ENCODE measurements at places on chromosomes 4 and X.

DNA sequence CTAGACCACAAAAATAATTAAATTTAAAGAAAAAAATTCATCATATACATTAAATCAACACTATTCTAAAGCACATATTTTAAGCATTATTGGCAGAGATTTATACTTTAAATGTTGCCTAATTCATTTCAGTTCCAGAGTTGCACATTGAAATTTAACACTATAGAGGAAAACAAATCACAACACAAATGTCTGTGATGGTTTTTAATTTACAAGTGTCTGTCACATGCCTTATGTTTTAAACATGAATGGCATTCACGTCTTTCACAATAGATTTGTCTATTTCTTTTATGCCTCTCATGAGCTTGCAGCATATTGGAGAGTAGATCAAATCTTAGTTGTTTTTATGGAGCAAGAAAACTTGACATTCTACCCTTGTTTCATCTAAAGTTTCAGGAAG lies 811.3 kb downstream of the NLGN4X start:
- no peak for DNase-seq

DNA sequence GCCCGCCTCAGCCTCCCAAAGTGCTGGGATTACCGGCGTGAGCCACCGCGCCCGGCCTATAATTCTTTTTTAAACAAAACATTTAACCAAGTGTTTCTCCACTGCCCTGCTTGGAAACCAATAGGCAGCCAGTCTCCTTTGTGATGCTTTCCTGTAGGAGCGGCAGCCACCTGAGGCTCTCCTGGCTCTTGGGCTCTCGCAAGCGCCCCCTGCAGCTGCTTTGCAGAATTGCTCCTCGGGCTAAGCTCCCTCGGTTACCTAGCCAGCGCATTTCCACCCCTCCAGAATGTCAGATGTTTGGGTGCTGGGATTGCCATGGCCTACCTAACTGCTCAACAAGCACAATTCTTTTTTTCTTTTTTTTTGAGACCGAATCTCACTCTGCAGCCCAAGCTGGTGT lies 7.7 kb downstream of the S100P start:
- no peak for DNase-seq

- DNase-seq, result no peak
Measured at GRCh38 chr4:4574052-4574451, 32.2 kb upstream of the STX18 start.

DNA sequence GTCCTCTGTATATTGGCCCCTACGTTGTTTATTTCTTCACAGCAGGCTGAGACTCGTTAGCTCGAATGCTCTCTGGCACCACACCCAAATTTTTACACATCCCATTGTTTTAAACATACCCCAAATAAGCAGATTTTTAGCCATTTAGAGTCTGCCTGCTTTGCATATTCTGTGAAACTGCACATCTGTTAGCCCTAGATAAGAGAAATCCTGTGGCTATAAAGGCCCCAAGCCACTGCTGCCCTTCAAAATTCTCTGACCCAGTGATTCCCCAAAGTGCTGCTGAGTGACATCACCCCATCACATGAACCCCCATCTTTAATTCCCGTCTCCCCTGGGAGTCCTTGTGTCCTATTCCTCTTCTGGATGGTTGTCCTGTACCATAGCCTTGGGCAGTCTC lies 20.8 kb downstream of the TEX13C start:
- no peak for DNase-seq

- DNase-seq, result no peak
Measured at GRCh38 chr4:153138736-153139135, 65.5 kb upstream of the TRIM2 start.

DNA sequence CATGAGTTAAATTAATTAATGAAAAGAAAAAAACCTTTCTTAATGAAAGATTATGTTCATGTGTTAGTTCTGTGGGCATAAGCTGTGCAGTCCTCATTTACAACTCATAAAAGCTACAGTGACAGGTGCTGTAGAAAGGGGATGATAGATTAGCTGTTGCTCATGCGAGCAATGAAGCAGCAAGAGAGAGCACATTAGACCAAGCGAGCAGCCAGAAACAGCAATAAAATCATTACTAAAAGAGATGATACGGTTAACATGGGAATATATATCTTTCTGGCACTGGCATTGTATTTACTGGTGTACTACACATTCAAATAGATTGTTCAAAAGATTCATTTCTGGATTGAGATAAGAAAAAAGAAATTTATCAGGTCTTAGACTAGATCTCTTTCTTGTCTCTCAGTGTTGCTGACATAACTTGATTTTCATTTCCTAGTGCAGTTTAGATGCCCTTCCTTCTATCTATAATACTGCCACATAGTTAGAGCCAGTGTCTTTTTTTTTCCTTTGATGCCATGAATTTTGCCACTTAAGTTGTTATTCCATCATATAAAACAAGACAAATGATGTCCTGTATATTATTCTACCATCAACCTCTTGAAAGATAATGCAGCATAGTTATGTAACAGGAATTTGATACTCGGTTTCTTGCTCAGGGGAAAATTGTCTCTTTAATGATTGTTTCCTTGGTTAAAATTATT lies 164.6 kb downstream of the BANK1 start:
- no peak for DNase-seq

DNA sequence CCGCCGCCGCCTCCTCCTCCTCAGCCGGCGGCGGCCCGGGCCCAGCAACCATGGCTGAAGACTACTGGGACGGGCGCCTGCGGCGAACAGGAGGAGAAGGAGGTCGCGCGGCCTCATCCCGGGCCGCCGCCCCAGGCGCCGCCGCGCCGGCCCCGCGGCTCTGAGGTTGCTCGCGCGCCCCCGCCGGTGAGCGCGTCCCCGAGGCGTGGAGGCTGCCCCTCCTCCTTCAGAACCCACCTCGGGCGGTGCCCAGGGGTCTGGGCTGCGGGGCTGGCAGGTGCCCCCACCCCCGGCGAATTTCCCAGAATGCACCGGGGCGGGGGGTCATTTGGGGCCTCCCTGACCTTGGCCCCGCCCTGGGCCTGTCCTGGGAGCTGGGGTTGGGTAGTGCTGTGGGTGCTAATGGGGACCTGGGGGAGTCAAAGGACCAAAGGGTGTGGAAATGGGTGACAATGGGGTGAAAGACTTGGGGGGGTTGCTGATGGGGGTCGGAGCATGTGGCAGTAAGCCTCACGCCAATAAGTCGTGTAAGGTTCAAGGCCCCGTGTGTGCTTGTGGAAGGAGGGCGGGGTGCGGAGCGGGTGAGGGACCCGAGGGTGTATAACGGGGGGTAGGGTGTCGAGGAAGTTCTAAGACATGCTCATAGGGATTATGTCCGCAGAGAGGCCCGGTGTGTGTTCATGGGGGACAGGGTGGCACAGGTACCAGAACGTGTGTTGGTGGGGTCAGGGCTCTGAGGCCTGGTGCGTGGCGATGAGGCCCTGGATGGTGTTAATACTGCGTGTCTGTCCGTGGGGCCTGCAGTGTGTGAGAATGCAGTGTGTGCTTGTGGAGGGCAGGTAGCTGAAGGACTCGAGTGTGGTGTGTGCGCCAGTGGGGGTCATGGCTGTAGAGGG lies 687 bp downstream of the CDK16 start:
- DNase-seq, result peak; percentile 54

GRCh38 chrX:30568136-30568535 lies 9.4 kb downstream of the TASL start:
- DNase-seq, result no peak

- no peak for DNase-seq
Measured at GRCh38 chr4:1778642-1779392, 14.3 kb upstream of the FGFR3 start.

DNA sequence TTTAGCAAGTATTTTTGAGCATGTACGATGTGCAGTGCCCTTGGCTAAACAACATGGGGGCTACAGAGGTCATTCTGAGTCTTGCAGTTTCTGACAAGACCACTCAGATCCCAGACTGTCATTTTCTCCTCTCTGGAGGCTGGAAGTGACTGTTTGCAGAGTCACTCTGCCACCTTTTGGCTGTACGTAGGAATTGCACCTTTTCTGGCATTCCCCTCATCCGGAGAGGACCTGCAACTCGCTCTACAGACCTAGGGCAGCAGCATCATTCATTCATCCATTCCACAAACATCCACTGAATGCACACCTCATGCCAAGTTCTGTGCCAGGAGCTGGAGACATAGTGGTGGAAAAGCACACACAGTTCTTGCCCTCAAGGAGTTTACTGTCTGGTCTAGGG lies 160.4 kb upstream of the GPR101 start:
- peak; percentile 25 for DNase-seq

DNA sequence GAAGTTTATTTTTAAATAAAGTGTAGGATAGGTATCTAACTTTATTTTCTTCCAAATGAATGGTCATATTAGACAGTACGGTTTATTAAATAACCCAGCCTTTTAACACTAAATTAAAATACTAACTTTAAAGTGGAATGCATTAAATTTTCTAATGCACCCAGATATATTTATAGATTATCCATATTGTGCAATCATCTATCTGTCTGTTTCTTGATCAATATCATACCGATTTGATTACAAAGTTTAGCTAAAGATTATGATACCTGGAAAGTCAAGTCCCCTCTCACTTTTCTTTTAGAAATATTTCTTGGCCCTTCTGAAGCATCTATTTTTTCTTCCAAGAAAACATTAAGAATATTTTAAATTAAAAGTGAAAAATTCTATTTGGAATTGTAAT lies 124.3 kb upstream of the PDE5A start:
- no peak for DNase-seq

GRCh38 chr4:135382280-135382959 lies 1180.8 kb upstream of the PABPC4L start:
- DNase-seq, result no peak

DNA sequence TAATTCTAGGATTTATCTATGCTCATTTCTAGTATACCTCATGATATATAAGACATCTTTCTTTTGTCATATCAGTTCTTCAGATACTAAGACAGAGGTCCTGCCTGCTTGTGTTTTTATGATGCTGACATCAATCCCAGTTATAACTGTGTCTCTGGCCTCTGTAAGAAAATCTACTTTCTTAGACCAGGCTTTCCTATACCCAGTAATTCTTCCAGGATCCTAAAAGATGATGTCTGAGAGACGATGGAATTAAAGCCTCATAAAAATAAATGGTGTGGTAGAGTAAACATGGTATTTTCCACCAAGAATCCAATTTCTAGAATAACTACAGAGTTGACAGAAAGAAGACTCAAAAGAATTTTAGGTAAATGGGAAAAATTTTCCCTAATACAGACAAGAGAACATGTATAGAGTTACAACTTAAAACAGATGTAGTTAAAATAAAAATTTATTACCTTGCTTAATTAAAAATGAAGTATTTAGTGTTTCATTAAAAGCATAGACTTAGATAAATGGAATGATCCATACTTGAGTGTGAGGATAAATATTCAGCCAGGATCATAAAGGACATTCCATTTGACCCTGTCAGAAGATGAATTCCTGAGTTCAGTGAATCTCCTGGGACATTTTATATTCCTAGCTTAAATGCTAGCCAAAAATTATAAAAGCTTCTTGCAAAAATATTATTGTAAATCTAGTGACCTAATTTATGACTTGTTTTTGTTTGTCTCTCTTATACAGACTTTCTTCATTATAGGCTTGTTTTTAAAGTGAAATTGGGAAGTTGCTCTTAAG lies 137.4 kb downstream of the PDLIM5 start:
- DNase-seq, result no peak

- no peak for DNase-seq
Measured at GRCh38 chr4:142882159-142882558, 36.1 kb upstream of the INPP4B start.

GRCh38 chr4:144494280-144494679 lies 151.7 kb upstream of the HHIP start:
- no peak for DNase-seq

DNA sequence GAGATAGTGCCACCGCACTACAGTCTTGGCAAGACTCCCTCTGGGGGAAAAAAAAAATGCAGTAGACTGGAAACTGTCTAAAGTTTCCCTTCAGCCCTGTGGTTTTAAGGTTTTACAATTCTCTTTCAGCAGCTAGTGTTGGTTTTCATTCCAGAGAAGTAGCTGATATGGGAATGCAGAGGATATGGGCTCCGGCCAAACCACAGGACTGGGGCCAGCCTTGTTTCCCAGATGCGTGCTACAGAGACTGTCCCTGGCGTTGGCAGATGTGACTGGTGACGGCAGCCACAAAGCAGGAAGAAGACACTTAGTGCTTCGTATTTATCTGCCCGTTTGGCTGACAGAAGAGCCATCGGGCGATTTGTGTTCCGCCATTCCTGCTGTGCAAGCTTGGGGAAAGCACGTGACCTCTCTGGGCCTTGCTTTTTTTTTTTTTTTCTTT lies 43.2 kb downstream of the ZBTB49 start:
- peak; percentile 56 for DNase-seq

DNA sequence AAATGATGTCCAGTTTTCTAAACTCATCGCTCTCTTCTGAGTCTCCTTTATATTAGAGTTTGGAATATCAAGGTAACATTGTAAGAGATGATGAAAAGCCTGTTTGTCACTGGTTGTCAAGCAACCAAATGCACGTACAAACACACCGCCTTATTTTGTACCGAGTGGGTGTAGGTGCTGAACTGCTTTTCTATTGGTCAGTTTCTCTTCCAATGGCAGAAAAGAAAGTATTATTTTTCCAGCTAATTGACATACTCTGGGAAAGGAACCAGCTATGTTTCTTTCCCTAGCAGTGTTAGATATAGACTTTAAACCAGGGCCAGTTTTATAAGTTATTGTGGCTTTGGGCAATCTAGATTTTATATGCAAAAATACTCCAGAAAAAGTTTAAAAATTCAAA lies 6.6 kb upstream of the PPM1K start:
- no peak for DNase-seq

GRCh38 chr4:153209410-153209809 lies 5.2 kb downstream of the TRIM2 start:
- no peak for DNase-seq

GRCh38 chr4:107213880-107214279 lies 177.8 kb upstream of the DKK2 start:
- no peak for DNase-seq

GRCh38 chr4:10691651-10692050 lies 7.1 kb upstream of the CLNK start:
- no peak for DNase-seq

DNA sequence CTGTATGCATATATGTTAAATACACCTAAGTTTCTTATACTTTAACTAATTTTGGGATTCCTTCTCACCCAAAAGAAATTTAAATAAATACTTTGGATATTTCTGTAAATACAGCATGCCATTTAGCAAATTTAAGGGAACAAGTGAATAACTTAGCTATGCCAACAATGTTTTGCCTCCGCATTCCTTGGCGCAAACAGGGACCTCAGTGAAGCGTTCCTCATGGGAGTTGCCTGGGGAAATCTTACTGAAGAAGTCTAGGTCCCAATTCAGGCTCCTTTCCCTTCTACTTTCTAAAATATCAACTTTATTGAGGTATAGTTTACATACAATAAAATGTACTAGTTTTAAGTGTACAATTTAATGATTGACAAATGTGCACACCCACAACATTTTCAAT lies 25.0 kb downstream of the COL4A5 start:
- no peak for DNase-seq

GRCh38 chr4:138804711-138805110 lies 210.9 kb upstream of the NOCT start:
- DNase-seq, result no peak

DNA sequence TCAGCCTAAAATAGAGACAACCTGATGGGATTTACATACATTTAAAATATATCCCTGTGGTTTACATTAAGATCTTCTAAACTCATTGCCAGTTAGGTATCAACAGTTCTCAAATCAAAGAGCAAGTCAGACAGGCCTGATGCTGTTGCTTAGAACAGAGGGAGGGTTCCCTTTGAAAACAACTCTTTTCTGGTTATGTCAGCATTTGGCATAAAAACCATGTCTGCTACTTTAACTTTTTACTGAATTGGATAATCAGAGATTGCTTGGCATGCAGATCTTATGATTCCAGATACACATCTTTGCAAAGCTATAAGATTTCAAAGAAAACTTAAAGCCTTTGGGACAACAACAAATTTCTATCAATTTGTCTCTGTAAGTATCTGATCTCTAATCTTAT lies 140.8 kb downstream of the CPE start:
- DNase-seq, result no peak
